ENCODE measurements at places on chromosomes 7 and 10.

- no peak for DNase-seq
Measured at GRCh38 chr10:119243488-119243887, 36.1 kb downstream of the GRK5 start.

DNA sequence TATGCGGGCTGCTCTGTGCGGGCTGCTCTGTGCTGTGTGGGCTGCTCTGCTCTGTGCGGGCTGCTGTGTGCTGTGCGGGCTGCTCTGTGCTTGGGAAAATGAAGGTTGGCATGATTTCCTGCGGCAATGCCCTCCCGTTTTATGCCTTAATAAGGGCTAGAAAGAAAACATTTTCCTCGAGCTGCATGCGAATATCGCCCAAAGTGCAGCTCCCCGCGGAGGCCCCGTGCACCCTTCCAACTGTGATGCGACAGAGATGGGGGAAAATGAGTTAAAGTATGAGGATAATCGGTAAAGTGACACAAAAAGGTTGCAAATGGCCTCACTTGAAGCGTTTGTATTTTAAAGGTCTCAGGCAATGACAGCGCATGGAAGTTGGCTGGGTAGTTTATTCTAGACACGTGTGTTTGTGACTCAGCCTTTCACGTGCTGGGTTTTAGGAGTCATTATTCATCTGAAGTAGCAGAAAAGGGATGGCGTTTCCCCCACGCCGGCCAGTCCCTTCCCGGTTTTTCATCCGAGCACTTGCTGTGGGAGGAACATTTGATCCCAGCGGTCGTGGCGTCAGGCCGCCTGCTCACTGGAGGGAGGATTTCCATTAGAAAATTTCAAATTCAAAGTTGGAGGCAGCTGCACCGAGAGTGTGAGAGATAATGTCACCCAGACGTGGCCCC, 220.7 kb downstream of the ADARB2 start:
- no peak for DNase-seq

GRCh38 chr10:92846-93245, 42.4 kb upstream of the ZMYND11 start:
- no peak for DNase-seq

GRCh38 chr7:44534501-44534900, 6.6 kb downstream of the NPC1L1 start:
- no peak for DNase-seq

GRCh38 chr7:155860840-155861479, 48.7 kb upstream of the SHH start:
- no peak for DNase-seq

- no peak for DNase-seq
Measured at GRCh38 chr7:6423942-6424701, 23.6 kb downstream of the DAGLB start.

- no peak for DNase-seq
Measured at GRCh38 chr10:111821871-111822270, 361.7 kb downstream of the GPAM start.

DNA sequence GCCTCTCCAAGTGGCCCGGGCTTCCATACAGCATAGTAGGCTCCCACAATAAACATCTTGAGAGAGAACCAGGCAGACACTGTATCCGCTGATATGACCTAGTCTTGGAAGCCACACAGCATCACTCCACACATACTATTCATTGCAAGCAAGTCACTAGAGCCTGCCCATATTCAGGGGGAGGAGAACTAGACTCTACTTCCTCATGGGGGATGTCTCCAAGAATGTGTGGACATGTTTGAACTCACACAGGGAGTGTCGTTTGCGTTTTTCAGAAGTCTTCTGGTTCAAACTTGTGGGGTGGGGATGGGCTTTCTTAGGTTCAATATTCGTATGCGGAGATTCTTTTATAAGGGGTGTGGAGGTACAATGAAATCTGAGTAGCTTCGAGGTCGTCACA, 232.6 kb upstream of the HABP2 start:
- no peak for DNase-seq

GRCh38 chr7:28855538-28856217, 102.5 kb downstream of the TRIL start:
- DNase-seq = no peak

GRCh38 chr10:92656266-92656961, 33.3 kb upstream of the HHEX start:
- DNase-seq = no peak

DNA sequence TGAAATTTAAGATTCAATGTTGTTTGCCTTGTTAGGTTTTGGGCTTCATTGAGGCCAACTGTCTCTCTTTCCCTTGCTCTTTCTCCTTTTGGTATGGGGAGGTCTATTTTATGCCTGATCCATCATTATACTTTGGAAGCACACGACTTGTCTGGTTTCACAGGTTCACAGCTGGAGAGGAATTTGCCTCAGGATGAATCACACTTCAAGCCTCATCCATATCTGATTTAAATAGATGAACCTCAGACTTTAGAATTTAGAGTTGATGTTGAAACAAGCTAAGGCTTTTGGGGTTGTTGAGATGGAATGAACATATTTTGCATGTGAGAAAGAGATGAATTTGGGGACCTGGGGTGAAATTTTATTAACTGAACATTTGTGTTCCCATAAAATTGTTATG, 150.5 kb upstream of the IGFBP3 start:
- DNase-seq = no peak
